ENCODE measurements at places on chromosomes 2 and 18.

DNA sequence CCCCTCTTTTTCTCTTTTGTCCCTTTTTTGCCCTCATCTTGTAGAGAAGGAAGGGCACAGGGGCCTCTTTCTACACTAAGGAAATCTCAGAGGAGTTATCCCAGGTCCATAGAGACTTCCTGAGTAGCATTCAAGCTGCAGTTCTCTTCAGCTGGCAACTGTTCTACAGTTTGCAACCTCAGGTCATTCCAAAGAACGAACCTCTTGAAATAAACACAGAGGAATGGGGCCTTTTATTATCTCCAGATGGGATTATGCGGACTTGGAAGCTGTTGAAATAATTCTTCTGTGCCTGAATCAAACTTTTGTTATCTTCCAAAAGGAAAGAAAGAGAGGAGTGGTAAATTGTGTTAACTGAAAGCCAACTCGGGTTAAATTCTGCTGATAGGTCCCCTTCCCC lies 31.0 kb upstream of the NFE2L2 start:
- DNase-seq: no peak

GRCh38 chr2:81445176-81445575 lies 1140.6 kb upstream of the LRRTM1 start:
- DNase-seq: no peak

DNA sequence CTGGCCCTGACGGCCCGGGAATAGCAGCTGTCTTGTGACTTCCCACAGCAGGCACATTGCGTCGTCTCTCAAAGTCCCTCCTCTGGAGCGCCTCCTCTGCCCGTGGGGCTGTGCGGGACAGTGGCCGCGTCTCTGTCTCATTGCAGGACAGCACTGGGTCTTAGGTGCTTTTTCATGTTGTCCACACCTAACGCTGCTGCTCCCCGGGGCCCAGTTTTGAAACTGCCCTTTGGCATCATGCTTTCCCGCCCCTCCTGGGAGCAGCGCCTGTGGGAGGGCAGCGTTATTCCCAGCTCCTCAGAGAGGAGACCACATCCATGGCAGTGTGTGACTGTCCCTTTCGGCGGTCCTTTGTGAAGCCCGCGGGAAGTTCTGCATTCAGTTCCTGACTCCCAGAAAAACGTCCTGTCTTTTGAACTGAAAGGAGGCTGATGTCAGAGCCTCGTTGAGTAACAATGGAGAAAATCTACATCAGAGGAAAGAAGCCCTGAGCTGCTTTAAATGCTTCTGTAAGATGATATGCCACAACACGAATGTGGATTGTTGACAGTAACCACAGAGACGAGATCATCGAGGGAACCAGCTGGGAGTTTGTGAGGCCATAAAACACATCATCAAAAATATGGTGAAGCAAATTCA lies 226.0 kb downstream of the FAM210A start:
- DNase-seq: no peak

DNA sequence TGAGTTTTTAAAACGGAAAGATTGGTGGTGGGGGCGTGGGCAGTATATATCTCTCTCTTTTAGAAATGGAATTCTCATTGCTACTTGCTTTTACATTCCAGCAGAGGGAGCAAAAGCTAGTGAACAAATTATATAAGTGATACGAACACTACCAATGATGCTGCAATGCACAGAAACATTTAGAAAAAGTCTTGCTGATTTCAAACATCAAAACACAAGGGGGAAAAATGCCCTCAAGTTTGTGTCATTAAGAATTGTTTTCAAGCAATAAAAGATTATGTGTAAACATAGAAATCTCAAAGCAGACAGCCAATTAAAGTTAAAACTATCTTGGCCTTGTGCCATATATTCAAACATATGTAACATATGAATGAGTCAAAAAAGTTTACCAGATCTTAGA lies 296.3 kb upstream of the KCNJ3 start:
- DNase-seq: no peak

DNA sequence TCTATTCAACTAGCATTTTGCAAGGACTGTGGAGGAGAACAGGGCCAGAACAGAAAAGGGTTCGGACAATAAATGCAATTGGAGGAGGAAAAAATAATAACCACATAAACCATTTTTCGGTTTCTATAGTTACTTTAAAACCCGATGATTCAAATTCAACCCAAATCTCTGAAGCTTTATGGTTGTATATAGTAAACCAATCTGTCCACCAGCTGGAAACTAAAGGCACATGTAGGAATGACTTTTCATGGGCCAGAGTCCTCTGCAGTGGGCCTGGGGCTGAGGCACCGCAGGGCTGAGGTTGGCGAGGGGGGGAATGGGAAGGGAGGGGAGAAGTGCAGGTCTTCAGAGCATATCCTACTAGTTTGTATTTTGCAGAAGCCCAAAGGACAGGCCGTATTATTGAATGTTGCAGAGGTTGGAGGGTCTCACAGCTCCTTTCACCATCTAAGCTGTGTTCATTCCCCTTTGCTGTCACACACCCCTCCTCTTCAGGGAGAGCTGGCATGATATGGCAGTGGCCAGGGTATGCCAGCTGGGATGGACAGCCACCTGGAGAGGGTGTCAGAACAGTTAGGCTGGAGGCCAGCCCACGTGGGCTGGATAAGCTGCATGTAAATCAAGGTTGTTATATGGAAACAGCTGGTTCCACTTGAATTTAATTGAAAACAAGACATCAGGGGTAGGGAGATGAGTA lies 267.1 kb downstream of the PRKCE start:
- no peak for DNase-seq

DNA sequence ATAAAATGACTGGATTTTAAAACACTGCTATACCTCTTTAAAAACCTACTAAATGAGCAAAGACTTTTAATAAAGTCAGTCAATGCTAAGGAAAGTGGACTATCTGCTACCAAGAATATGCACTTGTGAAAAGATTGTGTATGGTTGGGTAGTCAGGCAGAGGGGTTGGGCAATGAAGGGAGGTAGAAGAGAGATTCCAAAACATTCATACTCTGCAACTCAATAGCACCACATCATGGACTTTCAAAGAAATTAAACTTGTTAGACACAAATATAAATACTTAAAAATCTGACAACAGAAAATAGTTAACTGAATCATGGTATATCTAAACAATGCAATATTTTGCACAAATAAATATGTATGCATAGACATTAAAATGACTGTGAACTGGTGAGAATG lies 139.9 kb upstream of the MAPRE2 start:
- DNase-seq: no peak

DNA sequence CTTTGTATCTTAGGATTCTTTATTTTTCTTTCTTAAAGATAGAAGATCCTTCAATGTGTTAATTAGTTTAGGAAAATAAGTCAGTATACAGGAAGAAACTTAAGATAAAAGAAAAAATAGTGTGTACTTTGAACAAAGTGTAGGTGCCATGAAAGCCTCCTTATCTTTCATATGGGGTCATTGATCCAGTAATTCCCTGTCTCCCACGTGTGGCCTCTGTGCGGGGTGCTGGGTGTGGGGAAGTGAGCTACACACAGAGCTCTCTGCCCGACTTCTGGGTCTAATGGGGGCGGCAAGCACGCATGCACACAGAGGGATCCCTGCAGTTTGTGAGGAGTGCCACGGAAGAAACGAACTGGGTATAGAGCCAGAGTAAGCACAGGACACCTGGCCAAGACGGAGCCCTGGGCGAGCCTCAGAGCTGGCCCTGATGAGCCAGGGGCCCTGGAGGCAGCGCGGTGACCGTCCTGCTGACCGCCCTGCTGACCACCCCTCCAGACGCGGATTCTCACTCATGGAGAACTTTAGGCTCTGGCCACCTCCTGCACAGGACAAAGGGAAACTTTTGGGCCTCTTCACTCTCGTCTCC lies 253.5 kb downstream of the ACKR3 start:
- DNase-seq: no peak

DNA sequence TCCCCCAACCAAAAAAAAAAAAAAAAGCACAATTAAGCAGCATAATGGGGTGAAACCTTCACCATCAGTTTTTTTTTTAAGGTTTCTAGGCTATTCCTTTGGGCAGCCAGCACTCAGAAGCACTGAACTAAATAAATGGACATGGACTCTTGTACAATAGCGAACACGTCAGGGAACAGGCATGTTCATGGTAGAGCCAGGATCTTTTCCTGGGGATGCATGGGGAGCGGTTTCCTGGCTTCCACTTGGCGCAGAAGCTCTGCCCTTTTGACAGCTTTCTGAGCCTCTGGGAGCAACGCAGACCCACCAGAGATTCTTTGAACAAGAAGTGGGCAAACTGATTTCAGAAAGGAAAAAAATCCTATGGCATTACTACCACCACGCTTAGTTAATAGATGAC lies 35.0 kb downstream of the ALPK2 start:
- no peak for DNase-seq

- no peak for DNase-seq
Measured at GRCh38 chr2:98623657-98624056, 15.3 kb downstream of the UNC50 start.

DNA sequence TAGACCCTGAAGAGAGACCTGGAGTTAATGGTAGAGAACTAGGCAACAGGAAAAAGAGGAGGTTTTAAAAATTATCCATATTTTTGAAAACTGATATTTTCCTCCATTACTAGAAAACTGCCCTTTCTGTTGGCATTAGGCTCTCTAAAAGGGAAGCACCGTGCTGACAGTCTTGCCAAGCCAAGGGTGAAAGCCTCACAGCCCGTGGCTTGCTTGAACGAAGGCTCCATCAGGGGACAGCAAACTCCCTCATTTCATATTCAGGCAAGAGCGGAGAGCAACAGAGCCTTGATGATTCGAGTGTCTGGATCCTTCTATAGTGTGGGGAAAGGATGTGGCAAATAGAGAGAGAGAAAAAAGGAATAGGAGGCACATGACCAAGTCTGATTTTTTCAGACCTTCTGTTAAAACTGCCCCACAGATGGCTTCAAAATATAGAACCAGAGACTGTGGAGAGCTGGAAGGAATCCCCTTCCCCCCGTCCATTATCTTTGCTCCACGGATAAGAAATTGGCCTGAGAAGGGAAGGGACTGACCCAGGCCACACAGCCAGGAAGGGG lies 67.0 kb downstream of the CACNB4 start:
- no peak for DNase-seq

DNA sequence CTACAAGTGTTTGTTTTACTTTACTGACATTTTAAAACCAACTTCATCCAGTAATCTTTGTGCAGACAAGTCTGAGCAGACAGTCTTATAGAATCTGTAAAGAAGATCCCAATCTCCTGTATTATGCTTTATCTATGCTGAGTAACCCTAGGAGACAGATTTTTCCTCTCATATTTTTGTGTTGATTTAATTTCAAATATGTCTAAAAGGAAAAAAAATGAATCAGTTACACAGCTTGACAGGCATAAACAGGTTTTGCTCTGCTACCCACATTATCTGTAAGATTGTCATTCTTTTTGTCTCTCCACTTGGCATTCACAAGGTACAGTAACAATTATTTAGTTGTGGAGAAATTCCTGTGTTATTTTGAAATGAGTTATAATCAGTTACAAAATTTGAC lies 415.0 kb downstream of the NYAP2 start:
- no peak for DNase-seq

- DNase-seq: no peak
Measured at GRCh38 chr18:2920546-2921343, 73.9 kb downstream of the EMILIN2 start.

GRCh38 chr2:138691667-138692066 lies 88.5 kb downstream of the NXPH2 start:
- no peak for DNase-seq

DNA sequence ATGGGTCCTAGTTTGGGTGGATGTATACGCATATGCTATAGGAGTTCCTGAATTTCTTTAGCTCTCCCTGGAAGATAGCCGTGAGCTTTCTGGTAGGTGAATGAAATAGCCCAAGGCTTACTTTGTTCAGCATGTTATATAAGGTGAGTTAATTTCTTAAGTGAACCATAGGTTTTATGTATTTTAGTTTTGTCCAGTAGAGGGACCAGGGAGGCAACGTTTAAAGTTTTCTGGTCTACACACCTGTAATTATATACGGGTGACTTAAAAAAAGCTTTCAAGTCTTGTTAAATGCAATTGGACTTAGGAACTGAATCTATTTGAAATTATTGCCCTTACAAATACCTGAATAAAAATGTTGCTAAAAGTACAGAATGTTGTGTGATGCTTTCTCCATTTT lies 402.5 kb upstream of the DDX18 start:
- no peak for DNase-seq

GRCh38 chr2:113996671-113997594 lies 107.0 kb downstream of the ACTR3 start:
- no peak for DNase-seq

GRCh38 chr2:61688369-61689334 lies 150.5 kb upstream of the XPO1 start:
- no peak for DNase-seq

GRCh38 chr2:239241431-239241960 lies 159.3 kb downstream of the HDAC4 start:
- DNase-seq: no peak

DNA sequence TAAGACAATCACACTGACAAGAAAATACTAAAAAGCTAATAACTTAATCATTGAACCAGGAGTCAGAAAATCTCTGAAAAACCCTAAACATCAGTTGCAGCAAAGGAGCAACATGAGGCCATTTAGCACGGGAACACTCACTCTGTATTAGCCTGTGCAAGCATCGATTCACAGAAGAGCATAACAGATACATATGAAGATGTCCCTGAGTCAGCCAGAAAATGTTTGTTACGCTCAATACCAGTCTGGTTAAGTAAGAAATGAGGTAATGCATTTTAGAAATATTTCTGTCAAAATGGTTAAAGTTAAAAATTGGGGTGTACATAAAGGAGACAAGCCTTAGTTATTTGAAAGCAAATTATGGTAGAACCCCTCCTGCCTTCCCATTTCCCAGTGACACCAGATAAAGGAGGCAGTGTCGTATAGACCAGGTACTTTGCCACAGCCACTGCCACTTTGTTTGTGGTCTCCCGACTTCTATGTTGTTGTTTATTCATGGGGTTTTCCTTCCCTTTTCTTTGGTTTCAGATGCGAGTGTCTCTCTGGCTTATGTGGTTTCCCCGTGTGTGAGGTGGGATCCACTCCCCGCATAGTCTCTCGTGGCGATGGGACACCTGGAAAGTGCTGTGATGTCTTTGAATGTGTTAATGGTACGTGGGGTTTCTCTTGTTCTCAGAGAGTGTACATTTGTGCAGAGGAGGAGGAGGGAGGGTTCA lies 108.6 kb downstream of the CRIM1 start:
- no peak for DNase-seq

DNA sequence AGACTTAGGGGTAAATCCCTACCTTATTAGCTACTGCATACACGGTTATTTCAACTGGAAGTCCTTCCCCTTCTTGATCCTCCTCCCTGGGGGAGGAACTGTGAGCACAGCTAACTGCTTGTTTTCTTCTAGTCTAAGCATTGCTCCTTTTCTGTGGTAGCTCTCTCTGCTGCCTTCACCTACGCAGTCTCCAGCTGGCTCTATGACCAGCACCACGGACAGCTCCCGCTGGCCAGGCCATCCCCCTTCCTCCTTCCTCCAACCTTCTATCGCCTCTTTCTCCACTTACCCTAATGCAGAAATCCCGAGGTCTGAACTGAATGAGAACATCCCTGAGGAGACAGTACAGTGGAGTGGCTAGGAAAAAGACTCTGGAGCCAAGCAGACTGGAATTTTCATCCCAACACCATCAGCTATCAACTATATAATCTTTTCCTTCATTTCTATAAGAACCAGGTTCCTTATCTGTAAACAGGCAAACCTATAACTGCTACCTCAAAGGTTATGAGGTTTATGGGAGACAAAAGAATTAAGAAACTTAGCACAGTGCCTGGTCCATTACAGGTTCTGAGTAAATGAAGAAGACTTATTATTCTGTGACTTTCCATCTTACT lies 4.7 kb upstream of the CFAP65 start:
- DNase-seq: no peak

GRCh38 chr2:55164534-55165480 lies 67.3 kb downstream of the CLHC1 start:
- DNase-seq: no peak

Measured in stimulated activated CD4-positive, alpha-beta T cell treated with anti-CD3 and anti-CD28 coated beads, Interleukin-15, amount 100 ng/mL, for 1 hour (primary cell).